ENCODE measurements at places on chromosomes 2 and 18.

- no peak for DNase-seq
These were observed 349.1 kb upstream of the ACVR2A start for GRCh38 chr2:147495734-147496133.

DNA sequence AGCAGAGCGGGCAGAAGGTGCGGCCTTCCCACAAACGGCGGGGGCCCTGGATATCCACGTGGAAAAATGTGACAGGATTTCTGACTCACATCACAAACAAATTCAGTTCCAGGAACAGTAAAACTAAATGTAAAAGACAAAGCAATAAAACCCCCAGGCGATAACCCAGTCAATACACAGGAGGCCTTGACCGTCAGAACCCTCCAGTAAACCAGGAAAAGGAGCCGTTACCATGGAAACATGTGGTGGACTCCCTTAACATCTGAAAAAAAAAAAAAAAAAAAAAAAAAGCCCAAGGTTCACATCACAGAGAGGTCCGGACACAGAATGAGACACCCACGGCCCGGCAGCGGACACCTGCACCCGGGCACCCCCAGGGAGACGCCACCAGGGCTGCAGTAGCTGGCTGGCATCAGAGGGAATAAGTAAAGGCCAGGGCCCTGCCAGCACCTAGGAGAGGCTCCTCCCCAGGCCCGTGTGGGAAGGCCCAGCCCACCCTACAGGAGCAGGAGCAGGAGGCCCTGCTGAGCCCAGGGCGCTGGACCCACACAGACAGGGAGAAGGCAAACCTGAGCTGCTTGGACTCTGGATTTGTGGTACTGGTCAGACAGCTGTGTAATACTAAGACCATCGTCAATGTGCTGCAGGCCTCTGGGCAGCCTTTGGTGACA lies 83.7 kb downstream of the TMEM18 start:
- no peak for DNase-seq

DNA sequence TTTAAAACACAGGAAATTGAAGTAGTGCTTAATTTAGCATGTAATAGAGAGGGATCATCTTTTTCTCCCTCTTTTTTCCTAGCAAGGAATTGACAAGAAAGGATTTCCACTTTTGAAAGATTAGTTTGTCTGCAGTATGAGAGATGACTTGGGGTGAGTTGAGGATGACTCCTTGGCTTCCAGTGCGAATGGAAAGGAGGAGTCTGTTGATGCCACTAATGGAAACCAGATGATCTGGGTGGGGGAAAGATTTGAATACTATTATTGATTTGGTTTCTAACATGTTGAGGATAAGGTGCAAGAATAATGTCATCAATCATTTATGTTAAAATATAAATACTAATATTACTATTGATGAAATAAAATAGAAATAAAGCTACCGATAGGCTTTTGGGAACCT lies 205.4 kb downstream of the PPP1R1C start:
- DNase-seq, result no peak

GRCh38 chr18:26685438-26686157 lies 137.2 kb upstream of the KCTD1 start:
- no peak for DNase-seq
